NCI-H1694 (cell line): ENCODE measurements at places on chromosomes 7 and 10.

- DNase-seq, result no peak
Observed at GRCh38 chr7:91929463-91929862, 11.2 kb upstream of the AKAP9 start.

DNA sequence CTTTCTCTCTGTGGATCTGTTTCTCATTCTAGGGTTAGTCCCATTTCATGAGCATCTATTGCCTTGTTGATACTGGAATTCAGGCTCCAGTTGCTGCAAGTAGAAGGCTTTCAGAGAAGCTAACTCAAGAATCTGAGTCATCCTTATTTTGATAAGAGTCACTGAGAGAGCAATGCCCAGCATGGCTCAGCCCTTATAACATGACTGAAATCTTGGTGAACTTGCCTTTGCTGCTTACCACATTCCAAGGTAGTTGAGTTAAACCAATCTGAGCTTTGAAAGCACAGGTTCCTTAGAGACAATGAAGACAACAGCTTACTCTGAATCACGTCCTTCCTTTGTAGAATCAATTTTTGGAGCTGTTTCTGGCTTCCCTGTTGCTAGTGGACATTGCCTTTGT lies 53.6 kb upstream of the CHCHD3 start:
- DNase-seq, result no peak

DNA sequence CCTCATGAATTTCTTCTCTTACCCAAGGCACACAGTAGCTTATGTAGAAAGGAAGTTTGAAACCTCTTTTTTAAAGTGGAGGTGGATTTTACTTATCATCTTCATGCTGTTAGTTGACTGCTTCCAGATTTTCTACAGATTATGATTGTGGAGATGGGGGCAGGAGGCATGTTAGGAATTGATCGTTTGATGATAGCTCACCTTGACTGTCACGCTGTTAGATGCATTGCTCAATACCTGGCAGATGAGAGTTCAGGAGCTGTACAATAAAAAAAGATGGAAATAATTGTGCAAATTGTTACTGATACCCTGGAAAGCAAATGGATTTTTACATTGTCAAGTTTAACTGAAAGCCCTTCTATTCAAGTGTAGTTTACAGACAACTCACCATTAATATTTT lies 340.3 kb downstream of the PLXDC2 start:
- DNase-seq, result no peak

DNA sequence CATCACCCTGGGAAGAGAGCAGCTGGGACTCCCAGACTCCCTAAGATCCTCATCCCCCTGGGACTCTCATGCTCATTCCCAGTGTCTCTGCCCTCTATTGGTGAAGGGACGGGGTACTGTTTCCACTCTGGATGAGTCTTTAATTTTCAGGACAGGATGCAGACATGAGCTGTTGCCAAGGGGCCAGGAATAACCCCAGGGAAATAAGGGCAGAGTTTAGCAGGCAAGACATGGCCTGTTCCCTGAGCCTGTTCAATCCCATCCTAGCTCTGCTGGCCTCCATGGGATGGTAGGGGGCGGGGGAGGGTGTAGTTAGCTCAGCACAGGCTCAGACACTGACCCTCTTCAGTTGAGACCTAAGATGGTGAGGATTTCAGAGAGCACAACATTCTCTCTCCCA lies 14.0 kb downstream of the C10orf105 start:
- no peak for DNase-seq

DNA sequence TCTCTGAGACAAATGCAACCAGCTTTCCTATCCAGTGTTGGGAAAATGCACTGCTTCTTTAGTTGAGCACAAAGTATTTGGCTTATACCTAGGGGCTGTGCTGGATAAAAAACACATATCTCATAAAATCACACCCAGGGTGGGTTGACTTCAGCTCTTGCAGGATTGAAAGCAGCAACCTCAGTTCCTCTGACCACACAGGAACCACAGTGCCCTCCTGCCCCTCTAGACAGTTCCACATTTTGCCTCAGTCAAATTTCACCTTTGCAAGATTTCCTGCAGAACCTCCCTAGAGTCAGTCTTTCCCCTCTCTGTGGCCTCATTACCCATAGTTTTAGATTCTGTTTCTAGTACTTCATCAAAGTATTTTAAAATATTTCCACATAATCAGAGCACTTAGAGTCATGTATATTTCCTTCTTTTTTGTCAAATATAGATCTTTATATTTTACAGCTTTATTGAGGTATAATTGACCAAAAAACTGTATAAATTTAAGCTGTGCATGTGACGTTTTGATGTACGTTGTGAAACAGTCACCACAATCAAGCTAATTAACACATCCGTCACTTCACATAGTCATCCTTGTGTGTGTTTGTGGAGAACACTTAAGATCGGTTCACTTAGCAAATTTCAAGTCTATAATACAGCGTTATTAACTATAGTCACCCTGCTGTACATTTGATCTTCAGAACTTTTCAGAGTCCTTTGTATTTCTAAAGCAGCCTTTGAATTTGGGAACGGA lies 37.0 kb upstream of the EGR2 start:
- no peak for DNase-seq

- DNase-seq, result no peak
Observed at GRCh38 chr7:140926021-140926817, 1.5 kb upstream of the BRAF start.

- DNase-seq, result no peak
Observed at GRCh38 chr7:107605218-107605815, 25.3 kb downstream of the BCAP29 start.

DNA sequence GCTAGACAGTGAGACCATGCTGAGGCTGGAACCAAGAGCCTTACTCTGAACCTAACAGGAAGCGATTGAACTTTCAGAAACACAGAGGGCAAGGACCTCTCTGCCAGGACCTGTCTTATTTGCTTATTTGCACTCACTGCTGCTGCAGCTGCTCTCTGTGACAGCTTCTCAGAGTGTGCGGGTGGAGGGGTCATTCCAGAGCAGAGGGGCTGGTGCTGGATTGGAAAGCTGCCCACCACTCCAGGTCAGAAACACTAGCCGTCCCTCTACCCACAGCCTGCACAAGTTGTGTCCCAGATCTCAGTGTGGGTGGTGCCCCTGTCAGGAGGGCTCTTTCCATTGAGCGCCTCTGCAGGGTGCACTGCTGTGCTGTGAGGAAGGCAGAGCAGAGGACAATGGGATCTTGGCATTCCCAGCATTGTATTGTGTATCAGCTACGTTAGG lies 126.2 kb downstream of the CCNY start:
- no peak for DNase-seq

GRCh38 chr10:36789974-36790373 lies 335.4 kb upstream of the ANKRD30A start:
- DNase-seq, result no peak

DNA sequence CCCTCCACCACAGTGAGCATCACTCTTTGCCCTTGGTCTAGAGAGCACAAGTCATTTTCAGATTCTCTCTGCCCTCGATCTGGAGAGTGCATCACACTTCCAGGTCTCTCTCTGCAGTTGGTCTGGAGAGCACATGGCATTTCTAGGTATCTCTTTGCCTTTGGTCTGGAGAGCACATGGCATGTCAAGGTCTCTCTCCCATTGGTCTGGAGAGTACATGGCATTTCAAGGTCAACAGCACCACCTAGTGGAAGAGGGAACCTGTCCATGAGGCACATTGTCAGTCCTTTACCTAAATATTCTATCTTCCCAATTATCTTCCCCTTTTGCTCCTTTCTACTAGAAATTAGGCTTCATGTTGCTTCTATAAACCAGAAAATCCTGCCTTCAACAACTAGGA lies 1139.4 kb downstream of the XPNPEP1 start:
- peak; percentile 48 for DNase-seq

DNA sequence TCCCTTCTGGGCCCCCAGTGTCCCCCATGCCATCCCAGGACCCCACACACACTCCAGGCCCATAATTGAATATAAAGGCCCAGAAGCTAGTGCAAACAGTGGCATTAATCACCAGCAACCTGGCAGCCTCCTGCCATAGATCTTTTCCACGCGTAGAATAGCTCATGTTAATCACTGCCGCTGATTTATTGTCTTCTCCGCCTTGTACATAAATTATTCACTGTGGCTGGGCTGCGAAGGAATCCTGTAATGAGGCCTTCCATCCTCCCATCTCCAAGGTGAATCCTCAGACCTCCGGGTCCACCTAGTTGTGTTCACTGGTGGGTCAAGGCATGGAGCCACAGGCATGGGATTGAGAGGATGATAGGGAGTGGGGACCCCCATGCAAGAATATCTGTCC lies 33.2 kb downstream of the KAZALD1 start:
- no peak for DNase-seq

DNA sequence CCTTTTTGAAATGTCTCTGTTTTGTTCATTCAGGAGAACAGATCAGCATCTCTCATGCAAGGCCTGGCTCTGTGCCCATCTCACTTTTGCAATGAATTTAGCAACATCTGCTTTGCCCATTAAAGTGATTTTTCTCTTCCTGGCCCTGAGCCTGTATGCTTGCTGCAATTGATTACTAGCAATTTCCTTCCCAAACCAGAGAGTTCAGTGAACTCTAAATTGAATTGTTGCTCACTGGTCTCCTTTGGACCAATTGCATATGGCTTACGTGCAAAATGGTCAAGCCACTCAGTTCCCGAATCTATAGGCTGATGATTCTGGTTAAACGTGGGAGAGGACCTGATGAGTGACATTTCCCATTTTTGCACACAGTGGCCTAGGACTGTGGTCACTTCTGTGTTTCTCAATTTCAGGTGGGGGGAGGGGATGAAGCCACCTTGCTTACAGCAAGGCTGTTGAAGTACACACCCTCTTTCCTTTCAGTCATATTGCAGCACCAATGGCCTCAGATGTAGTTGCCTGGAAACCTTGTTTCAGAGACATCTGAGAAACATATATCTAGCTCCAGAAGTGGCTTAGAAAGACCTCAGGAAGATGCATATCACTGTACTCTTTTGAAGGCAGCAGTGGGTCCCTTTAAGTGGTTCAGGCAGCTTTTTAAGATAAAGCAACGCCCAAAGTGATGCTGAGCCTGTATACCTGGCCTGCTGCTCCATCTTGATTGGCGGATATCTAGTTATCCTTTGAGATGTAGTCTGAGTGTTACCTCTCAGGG lies 201.4 kb downstream of the PTEN start:
- peak; percentile 80 for DNase-seq

DNA sequence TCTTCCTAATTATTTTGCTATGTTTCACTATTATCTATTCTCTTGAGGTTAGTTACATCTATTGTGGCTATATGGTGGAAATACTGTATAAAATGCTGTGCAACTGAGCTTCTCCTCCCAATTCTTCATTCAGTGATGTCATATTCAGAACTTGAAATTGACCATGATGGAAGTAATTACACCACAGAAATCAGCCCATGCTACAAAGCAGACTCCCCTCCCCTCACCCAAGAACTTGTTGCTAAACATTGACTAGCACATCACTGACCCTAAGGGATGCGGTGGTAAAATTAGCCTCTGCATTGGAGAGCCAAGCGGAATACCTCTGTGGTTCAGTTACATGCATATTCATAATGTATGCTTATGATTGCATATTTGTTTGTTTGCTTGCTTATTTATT lies 8.8 kb downstream of the CALD1 start:
- no peak for DNase-seq

DNA sequence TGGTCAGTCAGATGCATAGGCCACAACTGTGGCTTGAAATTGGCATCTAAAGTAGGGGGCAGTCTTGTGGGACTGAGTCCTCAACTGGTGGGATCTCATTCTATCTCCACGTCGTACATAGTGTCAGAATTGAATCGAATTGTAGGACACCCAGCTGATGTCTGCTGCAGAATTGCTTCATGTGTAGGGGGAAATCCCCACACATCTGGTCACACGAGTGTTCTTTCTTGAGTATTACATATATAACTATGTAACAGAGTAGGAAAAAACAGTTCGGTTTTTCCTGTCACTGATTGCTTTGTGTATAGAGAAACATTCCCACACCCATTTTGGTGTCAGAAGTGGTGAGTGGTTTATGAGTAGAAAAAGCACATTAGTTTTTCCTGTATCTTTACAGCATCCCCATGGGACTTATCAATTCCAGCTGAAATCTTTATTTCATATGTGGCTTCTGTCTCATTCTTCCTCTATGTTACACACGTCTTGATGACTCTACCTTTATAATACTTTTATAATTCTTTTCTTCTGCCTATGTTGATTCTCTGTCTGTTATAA lies 79.4 kb upstream of the PCGF5 start:
- no peak for DNase-seq

DNA sequence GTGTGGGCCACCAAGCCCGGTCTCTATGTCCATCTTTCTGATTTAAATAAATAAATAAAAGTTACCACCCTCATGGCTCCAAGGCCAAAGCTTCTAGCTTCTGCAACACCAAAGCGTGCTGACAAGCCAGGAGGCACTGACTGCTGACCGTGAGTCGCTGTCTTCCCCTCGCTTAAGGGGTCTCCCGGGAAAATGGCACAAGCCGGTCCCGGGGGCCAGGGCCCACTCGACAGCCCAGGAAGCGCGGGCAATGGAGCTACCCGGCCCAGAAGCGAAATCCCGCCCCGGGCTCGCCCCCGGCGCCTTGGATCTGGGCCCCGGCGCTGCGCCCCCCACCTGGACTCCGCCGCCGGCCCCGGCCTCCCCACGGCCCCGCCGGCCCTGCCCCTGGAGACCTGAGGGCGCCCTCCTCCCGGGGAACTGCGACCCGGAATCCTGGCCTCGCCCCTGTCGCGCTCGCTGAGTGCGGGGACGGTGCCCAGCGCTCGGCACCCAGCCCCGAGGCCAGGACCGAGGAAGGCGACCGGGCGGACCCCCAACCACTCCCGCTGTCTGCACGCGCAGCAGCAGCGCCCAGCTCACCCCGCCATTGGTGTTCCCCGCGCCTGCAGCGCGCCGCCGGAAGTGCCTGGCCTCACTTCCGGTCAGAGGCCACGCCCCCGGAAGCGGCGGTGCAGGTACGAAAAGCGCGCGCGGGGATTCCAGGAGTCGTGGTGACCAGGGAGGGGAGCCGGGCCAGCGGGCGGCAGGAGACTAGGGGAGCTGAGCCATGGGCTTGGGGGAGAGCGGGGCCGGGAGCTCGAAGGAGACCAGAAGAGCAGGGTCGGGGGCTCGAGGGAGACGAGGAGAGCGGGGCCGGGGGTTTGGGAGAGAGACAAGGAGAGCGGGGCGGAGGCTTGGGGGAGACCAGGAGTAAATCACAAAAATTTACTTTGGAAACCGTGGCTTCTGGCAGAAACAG lies at the start of the genes MRM2 and NUDT1:
TSS of gene MRM2 (minus strand) at position 626 of the 961 bp plus-strand sequence. CDS start at position 590, 36 bp downstream.
TSS of gene NUDT1 (plus strand) at position 647 of the 961 bp plus-strand sequence. CDS start 2,349 bp downstream, outside the sequence.
- DNase-seq, result no peak

DNA sequence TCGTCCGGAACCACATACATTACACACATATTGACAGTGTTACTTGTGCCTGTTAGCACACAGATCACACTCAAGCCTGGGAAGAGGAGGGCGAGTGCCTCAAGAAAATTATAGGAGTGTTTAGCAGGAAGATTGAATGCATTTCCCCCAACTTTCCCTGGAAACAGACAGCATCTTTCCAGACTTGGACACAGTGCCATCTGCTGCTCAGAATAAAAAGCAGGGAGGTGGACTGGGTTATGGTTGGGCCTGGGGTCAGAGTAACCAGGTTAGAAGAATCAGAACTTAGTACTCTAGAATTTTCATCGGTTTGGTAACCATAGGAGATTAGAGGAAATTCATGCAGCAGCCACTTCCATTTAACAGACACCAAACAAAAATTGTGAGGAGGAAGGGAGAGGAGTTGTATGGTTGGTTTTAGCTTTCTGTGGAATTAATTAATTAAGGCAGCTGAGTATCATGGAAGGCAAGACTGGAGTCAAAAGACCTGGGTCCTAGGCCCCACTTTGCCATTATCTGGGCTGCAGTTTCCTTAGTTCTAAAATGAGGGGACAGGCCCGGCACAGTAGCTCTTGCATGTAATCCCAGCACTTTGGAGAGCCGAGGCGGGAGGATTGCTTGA lies 43.4 kb upstream of the OPTN start:
- no peak for DNase-seq

- no peak for DNase-seq
Observed at GRCh38 chr10:25758041-25758457, 176.0 kb upstream of the MYO3A start.
